Activated T-helper 9 cell treated with anti-CD3 and anti-CD28 coated beads, Interleukin-2, amount 50 U/mL, for 16 hours (primary cell): ENCODE measurements at places on chromosomes 12 and 14.

DNA sequence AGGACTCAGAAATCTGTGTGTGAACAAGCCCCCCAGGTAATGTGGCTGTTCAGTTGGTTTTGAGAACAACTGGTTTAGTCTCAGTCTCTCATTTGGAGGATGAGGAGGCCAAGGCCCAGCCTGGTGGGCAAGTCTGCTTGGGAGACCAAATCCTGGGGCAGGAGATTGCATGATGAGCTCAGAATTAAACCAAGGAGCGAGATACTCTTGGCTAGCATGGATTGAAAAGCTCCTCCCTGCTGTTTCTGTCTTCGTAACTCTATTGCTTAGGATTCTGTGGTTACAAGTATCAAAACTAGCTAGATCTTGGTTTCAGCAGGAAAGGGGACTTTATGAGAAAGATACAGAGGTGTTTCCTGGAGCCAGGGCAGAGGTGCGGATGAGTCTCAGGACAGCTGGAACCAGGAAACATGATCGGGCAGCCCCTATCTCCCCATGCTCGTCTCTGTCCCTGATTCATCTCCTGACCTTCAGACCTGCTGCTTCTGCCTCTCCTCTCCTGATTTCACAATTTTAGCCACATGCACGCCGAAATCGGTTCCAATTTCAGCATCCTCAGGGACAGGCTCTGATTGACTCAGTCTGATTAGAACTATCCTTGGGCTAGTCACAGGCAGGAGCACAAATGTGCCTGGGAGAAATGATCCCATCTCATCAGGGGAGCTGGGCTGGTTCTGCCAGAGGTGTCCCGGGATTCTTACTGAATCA lies 40.2 kb upstream of the RIN3 start:
- DNase-seq: no peak

DNA sequence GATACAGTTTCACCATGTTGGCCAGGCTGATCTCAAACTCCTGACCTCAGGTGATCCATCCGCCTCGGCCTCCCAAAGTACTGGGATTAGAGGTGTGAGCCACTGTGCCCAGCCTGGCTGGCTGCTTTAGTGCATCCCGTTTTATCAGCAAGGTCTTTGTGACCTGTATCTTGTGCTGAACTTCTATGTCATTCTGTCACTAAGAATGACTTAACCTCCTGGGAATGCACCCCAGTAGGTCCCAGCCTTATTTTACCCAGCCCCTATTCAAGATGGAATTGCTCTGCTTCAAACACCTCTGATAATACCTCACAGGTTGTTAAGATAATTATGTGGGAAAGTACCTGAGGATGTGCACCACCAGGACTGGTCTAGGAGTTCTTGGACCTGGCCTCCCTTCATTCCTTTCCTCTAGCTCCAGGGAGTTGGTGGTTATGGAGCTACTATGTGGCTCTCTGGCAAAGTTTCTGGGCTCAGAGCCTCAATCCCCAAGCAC lies 26.1 kb upstream of the JPH4 start:
- no peak for DNase-seq

- DNase-seq: peak; percentile 5
These were observed 6.0 kb upstream of the SLC6A12 start for GRCh38 chr12:219891-220352.

- no peak for DNase-seq
These were observed 624.1 kb upstream of the FOXG1 start for GRCh38 chr14:28142400-28143015.

GRCh38 chr12:93829016-93829415 lies 151.8 kb downstream of the CRADD start:
- DNase-seq: no peak

DNA sequence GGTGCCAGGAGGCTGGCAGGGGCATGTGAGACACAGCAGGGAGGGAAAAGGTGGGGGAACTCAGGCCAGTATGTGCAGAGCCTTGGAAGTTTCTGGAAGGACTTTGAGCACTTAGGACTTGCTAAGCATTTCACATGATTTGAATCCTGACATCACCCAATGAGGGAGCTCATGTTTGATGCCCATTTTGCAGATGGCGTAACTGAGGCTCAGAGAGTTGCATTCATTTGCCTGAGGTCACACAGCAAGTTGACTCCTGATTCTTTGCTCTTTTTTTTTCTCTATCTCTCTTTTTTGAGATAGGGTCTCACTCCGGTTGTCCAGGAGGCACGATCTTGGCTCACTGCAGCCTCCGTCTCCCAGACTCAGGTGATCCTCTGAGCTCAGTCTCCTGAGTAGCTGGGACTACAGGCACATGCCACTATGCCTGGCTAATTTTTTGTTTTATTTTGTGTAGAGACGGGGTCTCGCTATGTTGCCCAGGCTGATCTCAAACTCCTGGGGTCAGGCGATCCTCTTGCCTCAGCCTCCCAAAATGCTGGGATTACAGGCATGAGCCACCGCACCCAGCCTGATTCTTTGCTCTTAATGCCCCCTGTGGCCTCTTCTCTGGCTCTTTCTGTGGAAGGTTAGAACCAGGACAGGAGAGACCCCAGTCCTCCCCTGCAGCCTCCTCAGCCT lies 246.1 kb downstream of the RBM19 start:
- DNase-seq: no peak
